ENCODE measurements at places on chromosomes 16 and 17.

DNA sequence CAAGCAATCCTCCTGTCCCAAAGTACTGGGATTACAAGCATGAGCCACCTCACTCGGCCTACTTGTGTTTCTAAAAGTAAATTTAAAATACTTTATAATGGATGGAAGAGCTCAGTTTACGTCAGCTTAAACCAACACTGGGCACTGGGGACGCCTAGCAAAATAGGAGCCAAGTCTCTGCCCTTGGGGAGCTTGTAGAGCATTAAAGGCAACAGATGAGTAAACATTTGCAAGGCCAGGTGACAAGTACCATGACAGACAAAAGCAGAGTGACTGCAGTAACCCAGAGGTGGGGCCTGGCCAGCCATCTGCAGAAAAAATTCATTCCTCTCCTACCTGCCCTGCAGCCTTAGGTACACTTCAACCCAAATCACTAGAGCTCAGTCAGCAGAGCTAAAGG is 12.1 kb upstream of the NLK start:
- no peak for DNase-seq

GRCh38 chr17:13599168-13599577 is 2.6 kb downstream of the HS3ST3A1 start:
- DNase-seq = no peak

DNA sequence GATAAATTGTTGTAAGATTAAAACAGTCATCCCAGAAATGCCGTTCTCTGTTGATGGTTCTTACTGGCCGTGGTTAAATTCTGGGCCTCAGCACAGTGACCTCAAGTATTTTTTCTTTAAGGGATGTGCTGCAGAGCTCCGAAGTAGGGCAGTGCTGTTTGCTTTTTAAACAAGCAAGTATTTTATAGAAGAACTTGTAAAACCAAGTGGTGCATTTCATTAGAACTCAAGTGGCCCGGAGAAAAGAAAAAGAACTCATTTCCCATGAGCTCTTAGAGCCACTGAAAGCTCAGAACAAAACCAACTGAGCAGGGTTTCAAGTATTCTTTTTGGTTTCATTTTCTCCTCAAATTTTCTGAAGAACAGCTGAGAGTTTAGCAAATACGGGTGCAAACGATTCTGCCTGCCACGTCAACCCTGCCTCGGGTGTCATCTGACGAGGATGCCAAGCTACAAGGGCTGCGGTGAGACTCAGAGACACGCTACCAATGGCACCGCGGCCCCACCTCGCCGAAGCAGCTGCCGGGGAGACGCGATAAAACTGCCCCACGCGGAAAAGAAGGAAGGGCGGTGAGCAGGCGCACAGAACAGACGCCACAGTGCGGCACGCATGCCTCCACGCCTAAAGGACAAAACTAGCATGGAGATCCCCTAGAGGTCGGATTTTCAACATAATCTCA is 6.3 kb downstream of the LMF1 start:
- DNase-seq = peak; percentile 21

DNA sequence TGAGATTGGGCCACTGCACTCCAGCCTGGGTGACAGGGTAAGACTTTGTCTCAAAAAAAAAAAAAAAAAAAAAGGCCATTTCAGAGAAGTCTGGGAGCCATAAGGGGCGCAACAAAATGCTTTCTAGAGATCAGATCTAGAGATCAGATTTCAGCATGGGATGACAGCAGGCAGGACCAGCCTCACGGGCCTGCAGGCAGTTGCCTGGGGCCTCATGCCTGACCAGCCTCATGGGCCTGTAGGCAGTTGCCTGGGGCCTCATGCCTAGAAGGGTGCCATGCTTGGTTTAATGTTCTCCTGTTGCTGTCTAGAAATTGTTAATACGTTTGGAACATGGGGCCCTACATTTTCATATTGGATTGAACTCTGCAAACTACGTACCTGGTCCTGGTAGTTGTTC is 59.4 kb downstream of the MARF1 start:
- no peak for DNase-seq

GRCh38 chr17:44198721-44199552 is 747 bp downstream of the ATXN7L3 start:
- no peak for DNase-seq

DNA sequence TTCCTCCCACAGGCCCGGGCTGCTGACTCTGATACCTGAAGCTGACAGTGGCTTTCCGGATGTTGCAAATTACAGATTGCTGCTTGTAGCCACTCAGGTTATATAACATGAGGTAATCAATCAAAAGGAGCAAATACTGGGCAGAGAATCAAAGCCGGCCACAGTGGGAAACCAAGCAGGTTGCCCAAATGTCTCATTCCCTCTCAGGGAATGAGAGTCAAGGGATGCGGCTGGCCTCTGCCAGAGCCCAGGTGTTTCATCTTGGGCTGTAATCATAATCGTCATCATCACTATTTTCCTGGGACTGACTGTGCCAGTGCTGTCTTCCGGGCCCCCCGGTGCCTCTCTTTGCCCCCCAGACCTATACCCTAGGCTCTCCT is 292.4 kb upstream of the FOXF1 start:
- DNase-seq = no peak

DNA sequence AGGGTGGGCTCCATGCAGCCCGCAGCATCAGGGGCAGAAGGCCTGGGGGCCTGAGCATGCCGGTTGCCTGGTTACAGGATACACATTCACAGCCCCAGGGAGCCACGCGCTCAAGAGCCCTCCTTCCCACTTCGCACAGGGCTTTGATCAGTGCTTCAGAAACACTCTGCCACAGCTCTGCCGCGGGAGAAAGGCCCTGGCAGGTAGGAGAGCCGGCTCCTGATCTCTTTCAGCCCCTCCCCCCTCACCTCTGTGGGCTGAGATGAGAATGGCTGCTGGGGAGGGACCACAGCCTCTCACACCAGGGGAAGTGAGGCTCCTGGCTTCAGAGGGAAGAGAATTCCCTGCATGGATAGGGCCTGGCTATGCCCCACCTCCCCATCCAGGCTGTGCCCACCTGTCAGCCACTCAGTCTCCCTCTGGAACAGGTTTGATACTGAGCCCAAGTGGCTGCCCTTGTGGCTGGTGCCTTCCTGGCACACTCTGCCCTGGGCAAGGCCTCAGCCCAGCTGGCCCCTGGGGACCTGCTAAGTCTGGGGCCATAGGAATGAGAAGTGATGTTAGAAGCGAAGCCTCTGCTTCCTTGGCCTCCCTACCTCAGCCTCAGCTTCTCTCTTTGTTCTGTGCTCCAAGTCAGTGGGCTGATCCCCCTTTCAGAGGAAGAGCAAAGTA is 8.6 kb downstream of the DOK4 start:
- no peak for DNase-seq

GRCh38 chr16:10738231-10739077 is 5.2 kb upstream of the NUBP1 start:
- DNase-seq = no peak

DNA sequence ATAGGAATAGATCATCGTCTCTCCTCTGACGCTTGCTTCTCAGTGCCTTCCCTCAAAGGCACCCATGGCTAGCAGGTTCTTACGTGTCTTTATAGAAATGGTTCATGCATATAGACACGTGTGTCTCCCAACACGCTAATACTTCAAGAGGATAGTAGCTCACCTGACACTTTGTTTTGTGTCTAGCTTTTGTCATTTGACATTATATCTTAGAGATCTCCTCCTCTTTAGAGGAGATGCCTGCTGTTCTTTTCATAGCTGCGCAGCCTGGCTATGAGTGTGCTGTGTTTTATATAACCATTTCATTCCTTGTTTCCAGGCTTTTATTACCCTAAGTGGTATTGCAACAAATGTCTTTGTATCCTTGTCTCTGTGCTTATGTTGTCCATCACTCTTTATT is 411.7 kb downstream of the CPPED1 start:
- DNase-seq = no peak

- DNase-seq = no peak
Measured at GRCh38 chr17:47776330-47777197, 43.5 kb downstream of the TBX21 start.

DNA sequence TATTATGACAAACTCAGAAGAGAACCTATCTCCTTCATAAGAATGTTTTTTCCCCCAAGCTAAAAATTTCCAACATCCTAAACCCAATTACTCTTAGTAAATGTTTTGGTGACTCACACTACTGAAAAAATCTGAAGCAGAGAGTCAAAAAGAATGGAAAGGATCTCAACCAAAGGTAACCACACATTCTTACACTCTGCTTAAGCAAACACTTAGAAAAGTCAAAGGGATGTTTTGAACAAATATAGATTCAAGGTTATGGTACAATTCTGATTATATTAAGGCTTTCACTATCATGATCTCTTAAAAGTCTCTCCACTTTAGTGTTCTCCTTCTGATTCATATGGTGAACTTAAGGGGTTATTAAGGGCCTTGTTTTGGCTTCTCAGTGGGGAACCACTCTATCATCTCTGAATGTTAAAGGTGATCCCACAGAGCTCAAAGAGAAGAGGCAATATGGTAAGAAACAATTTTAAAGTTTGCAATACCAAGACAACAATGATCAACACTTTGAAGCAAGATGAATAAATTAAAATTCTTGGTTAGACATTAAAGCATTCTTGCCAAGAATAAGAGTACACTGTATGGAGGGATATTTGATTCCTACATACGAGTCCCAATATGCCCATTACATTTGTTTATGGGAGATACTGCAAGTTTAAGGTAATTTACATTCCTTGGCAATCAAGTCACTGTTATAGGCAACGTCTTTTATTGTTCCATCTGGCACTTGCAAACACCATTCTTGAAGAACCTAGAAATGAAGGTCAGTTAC is 69.2 kb downstream of the CDC27 start:
- no peak for DNase-seq

DNA sequence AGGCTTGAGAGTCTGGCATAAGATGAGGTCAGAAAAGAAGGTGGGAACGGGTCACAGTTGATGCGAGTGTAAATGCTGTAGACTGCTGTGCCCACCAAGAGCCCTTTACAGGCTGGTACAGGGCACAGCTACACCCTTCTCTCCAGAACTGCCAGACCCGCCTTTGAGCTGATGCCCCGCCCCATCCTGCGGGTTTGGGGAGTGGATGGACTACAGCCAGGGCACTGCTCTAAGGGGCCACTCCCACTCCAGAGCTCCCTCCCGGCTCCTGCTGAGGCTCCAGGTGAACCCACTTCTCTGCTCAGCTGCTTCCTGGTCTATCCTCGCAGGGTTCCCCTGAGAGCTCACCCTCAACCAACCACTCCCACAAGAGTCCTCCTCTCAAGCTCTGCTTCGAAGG is 12.3 kb downstream of the MEIOB start:
- no peak for DNase-seq

Measured in stimulated activated CD4-positive, alpha-beta T cell treated with anti-CD3 and anti-CD28 coated beads, Interleukin-1b, Interleukin-23, amount 100 ng/mL, for 1 hour (primary cell).